ENCODE measurements at places on chromosomes 7 and 10.

- no peak for DNase-seq
Measured at GRCh38 chr7:115940460-115941060, 90.0 kb downstream of the TFEC start.

GRCh38 chr10:104526188-104526587 lies 114.9 kb upstream of the SORCS3 start:
- DNase-seq, result no peak

DNA sequence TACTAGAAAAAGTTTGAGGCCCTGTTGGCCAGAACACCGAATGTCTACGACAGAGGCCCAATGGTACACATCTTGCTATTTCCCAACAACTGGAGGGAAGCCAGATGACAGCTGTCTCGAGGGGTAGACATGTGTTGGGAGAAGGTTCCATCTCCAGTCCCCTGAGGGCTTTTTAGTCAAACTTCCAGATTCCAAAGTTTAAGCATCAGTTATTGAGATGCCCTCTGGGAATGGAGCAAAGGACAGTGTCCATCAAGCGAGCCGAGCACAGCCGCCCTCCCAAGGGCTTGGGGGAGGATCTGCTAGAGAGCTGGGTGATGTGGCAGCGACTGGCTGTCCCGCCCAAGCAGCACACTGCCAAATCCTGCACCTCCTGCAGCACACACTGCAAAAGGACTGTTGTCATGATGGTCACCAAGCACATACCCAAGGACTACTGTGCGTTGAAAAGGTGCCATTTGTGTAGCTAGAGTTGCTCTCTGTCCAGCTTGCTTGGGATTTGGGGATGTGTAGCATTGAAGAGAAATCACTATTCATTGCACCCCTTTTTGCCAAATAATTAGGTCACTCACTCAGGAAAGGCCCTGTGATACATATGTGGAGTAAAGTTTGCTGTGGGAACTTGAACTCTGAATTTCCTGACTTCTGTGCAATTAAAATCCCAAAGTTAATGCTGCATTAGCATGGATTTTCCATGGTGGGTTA lies 164.6 kb downstream of the TRIL start:
- no peak for DNase-seq

GRCh38 chr10:51961401-51961800 lies 262.0 kb upstream of the CSTF2T start:
- DNase-seq, result no peak

DNA sequence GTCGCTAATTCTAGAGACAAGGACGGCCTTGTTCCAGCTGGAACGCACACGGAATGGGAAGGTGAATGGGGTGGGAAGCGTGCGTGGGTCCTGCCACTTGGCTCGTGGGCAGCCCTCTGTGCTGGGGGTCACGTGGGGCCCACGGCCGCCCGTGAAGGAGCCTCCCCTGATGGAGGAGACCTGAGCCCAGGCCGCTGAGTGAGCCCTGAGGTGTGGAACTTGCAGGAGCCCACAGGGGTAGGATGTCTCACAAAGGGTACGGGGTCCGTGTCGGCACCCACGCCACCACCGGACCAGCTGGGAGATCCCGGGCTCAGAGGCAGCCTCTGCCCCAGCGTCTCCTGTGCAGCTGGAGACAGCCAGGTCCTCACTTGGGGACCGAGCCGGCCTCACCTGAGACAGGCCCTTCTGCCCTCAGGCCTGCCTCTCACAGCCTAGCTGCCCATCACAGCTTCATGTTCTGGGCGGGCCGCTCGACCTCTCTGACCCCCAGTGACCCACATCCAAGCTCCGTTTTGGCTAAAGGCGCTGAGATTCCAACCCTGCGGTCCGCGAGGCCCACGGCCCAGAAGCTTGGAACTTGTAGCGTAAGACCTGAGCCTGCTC lies 84.8 kb downstream of the FOXL3 start:
- no peak for DNase-seq

DNA sequence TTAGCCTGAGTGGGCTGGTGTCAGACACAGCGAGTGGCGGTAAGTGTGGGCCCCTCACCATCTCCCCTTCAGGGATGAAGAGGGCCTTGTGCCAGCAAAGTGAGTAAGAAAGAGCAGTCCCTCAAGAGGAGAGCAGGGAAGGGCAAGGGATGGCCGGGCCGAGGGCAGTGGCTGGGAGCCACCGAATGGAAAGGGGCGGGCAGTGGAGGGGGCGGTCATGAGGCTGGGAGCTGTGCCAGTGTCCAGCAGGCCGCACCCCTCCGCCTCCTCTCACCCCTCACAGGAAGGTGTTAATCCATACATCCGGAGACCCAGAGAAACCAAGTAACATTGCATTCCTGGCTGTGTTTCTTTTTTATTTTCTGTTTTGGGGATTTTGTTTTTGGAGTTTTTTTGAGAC lies 28.6 kb upstream of the RASGEF1A start:
- no peak for DNase-seq

DNA sequence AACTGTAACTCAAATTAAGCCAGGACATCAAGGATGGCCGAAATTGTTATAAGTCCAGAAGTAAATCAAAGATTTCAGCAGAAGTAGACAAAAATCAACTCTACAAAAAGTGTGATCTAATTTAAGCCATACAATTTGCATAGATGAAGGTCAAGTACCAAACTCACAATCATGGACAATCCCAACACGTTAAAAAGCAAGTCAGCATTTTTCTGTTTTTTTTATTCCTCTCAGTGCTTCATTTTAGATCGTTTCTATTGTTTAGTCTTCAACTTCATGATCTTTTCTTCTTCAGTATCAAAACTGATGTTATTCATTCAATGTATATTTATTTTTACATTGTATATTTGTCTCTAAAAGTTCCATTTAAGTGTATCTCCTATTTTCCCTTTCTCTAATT lies 674.3 kb upstream of the PHF14 start:
- no peak for DNase-seq

GRCh38 chr7:123615344-123615743 lies 13.7 kb downstream of the ASB15 start:
- no peak for DNase-seq

DNA sequence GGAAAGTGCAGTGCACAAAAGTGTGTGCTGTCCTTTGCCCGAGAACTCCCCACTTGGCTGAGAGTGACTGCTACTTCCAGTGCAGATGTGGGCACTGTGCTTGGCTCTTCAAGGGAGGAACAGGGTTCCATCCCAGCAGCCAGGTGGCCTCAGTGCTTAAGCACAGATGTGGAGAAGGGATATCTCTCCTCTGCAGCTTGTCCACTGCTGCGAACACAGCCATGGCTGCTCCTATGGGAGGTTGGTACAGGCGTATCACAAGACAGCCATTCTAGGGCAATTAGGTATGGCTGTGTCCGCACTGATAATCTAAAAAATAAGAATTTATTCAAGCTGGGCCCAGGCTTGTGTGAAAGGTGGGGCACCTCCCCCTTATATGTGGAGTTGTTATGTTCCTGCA lies 66.6 kb downstream of the GLCCI1 start:
- no peak for DNase-seq

GRCh38 chr10:133458710-133459453 lies 5.1 kb downstream of the SCART1 start:
- DNase-seq, result no peak

DNA sequence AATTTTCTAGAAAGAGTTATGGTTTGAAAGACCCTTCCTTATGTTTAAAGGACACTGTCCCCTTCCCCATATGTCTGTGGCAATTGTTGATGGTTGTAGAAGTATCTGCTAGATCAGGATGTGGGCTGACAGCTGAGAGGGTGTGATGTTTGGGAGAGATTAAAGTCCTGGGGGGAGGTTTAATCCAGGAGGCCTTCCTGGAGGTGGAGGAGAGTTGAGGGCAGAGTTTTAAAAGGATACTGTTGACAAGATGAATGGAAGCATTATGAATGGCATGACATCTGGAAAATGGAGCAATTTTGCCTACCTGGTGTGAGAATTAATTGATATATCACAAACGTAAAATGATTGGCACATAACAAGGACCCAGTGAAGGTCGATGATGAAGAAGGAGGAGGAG lies 32.9 kb upstream of the SMC3 start:
- no peak for DNase-seq

DNA sequence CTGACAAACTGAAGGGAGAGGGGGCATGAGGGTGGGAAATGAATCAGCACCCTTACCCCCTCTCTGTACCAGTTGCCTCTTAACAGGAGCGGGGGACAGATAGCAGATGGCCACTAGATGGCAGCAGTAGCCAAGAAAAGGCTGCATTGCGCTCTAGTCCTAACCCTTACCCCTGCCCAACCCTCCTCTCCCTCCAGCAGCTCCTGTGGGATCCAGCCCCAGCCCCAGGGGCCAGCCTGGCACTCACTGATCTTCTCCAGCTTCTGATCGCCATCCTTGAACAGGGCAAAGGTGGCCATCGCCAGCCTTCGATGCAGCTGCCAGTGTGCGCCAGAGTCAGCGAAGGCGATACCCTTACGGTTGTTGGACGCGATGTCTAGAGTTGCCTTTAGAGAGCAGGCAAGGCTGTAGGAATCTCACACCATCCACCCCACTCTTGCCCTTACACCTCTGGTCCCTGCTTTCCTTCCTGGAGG lies 2.2 kb downstream of the CYP17A1 start:
- peak; percentile 1 for DNase-seq

DNA sequence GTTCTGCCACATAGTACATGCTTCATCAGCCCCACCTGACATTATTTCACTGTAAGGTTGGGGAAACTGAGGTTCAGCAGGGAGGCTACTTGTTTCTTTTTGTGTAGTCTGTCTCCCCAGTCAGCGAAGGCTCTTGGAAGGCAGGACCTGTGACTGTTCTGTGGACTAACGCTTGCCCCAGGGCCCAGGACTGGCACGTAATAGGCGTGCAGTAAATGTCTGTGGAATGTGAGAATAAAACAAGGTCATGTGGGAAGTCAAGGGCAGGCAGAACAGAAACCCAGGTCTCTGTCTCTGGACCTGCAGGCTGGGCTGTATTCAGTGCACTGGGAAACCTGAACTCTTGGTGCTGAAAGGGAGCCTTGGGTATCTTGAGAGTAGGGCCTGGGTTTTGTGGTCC lies 168.7 kb downstream of the RPS24 start:
- DNase-seq, result no peak

GRCh38 chr10:7184660-7185366 lies 226.0 kb downstream of the SFMBT2 start:
- DNase-seq, result peak; percentile 89

GRCh38 chr10:86261470-86261869 lies 105.1 kb downstream of the GRID1 start:
- DNase-seq, result no peak

GRCh38 chr7:205115-206010 lies 13.0 kb downstream of the FAM20C start:
- DNase-seq, result no peak

- no peak for DNase-seq
Measured at GRCh38 chr10:131650169-131650705, 250.6 kb upstream of the PPP2R2D start.

DNA sequence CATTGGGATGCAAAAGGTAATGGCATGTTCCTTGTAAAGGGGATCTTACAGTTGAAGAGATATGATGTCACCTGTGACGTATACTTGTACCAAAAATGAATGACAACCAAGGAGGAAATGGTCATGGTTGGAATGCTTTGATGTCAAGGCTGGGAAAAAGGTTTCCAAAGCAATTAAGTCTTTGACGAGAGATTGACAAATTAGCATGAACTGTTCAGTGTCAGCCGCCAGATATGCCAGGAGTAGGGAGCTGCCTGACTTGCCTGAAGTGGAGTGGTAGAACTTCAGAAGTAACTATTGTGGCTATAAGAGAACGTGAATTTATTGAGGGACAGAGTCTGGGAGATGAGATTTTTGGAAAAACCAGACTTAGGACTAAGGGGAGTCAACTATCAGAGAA lies 88.1 kb downstream of the SEPTIN7 start:
- no peak for DNase-seq

All from GF-D8 (cell line).